OCI-LY7 (cell line): ENCODE measurements at places on chromosomes 4 and X.

DNA sequence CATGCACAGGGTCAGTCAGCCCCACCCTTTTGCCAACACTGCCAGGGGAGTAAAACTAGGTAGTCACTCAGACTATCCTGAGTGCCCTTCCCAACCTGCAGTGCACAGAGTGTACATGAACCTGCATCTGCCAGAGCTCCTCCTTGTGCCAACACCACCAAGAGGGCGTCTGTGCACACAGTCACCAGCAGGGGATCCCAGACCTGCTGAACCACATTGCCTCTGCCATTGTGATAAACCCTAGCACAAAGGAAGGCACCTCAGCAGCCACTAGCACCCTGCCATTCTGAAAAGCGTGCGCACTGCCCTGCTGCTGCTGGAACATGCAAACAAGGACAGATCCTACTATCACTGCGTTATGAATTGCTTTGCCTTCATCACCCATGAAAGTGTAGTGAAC is 247.8 kb upstream of the POU3F4 start:
- DNase-seq: no peak

- DNase-seq: peak; percentile 68
These were observed 3.4 kb downstream of the TFE3 start for GRCh38 chrX:49039598-49040375.

GRCh38 chr4:73208376-73208775 is 50.2 kb downstream of the ANKRD17 start:
- DNase-seq: no peak

DNA sequence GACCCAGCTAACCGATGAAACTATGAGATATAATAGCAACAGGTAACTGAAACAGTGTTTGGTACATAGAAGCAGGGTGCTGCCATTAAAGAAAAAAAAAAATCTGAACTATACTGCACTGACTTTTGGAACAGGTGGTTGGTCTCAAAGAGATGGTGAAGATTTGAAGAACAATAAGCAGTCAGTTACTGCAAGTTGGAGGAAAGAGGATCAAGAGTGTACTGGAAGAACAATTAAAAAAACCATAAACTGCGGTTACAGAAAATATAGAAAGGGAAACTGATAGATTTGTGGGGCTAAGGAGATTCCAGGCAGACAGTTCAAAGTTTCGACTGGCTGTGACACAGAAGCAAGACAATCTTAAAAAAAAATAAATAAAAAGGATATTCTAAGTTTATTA is 181.9 kb upstream of the TRAM1L1 start:
- DNase-seq: no peak

GRCh38 chr4:161554372-161554990 is 609.3 kb downstream of the FSTL5 start:
- DNase-seq: no peak

GRCh38 chr4:94523033-94523580 is 71.4 kb downstream of the PDLIM5 start:
- no peak for DNase-seq

GRCh38 chrX:132034648-132035047 is 11.5 kb downstream of the STK26 start:
- no peak for DNase-seq
